Lower lobe of right lung (tissue), 2 donors: ENCODE measurements at places on chromosomes 3 and 15. TPM values are rescaled to one million over a fixed set of nuclear protein-coding genes. Genes with fewer than 3 reads are reported as not detected.
A peak's percentile ranks its signal among the peaks of the same experiment; 100 is the strongest.

GRCh38 chr15:57220205-57220604 is 156.1 kb upstream of the CGNL1 start:
- peak overlapping the region; percentile 7 for H3K4me3 ChIP-seq
- H3K27ac ChIP-seq: no peak overlapping the region
- no peaks in the 10 kb centered on the region for H3K27me3 ChIP-seq
- no peaks in the 10 kb centered on the region for H3K36me3 ChIP-seq
- H3K4me1 ChIP-seq: peaks cover 24% of the 10 kb centered on the region
- DNase-seq: no peak

Gene TMIE
- total RNA-seq: 1.0 TPM

DNA sequence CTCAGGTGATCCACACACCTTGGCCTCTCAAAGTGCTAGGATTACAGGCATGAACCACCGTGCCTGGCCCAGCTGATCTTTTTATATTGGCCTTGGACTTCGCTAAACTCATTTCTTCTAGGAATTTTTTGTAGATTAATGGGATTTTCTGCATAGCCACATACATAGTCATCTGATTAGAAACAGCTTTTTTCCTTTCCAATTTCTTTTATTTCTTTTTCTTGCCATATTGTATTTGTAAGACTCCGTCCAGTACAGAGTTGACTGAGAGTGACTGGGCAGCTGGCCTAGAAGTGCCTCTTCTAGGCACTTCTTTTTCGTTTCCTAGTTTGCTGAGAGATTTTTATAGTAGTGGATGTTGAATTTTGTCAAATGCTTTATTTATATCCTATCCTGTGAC is 37.4 kb downstream of the ARIH1 start:
- H3K4me3 ChIP-seq: no peak overlapping the region
- peaks cover 21% of the 10 kb centered on the region for H3K4me1 ChIP-seq
- no peak overlapping the region for H3K27ac ChIP-seq
- DNase-seq: no peak

Gene ATP8B4
- 9.0 TPM for total RNA-seq

DNA sequence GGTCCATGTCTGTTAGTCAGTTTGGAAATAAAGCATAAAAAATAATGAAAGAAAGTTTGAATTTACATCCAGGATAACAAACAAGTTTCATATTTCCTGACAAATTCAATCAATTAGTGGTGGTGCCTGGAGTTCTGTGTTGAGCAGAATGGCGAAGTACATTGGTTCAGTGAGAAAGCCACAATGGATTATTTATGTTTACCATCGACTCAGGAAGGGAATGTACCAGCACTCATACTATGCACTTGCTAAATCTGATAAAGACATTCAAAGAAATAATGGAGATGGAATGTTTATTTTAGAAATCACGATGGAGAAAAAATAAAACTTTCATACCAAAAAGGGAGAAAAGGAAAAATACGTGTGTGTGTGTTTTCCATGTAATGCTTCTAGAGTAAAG is 45.3 kb upstream of the MME start:
- DNase-seq: no peak
- peaks cover 10% of the 10 kb centered on the region for H3K4me1 ChIP-seq
- H3K36me3 ChIP-seq: no peaks in the 10 kb centered on the region

DNA sequence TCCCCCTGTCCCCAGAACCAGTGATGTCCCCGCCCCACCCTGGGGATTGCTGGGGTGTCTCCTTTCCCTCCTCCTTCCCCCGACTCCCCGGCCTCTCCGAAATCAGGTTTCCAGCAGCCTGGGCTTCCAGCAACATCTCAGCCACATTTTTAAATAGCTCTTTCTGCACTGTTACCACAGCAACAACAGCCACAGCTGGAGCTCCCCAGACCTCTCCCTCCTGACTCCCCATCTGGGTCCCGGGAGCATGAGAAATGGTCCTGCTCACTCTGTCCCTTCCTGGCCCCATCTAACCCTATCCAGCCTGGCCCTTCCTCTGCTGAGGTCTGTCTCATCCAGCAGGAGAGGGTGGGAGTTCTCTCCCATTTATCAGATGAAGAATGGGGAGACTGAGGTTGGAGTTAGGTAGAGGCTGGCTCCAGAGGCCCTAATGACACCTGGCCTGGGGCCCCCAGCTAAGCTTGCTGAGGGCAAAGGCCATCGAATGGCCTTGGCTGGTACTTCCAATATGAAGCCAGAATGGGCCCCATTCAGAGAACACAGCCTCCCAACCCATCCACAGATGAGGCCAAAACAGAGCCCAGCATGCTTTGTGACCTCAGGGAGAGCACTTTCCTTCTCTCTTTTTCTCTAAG is 1.5 kb downstream of the CAMK1 start:
- H3K36me3 ChIP-seq: peaks cover 26% of the 10 kb centered on the region
- DNase-seq: no peak
- H3K27me3 ChIP-seq: no peaks in the 10 kb centered on the region
- peak overlapping the region; percentile 38 for H3K27ac ChIP-seq
- peaks cover 47% of the 10 kb centered on the region for H3K4me1 ChIP-seq

DNA sequence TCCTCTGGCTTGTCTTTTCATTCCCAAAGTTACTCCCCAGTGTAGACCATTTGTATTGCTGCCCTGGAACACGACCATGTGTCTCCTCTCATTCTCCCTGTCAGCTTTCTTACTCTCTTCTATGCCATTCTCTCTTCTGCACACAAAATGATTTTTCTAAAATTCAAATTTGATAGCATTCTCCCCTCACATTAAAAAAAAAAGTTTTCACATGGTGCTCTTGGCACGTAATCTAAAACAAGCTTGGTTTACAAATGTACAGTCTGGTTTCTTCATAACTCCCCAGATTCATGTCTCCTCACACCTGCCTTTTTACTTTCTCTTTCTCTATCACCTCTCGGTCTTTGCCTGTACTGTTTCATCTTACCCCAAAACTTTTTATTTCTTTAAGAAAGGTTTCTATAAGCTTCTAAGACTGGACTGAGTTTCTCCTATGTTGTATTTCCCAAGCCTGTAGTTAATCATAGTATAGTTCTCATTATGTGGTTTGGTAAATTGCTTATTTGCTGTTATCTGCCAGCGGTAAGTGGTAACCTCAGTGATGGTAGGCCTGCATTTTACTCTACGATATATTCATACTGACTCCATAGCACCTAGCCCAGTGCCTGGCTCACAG is 31.2 kb downstream of the BCHE start:
- no peak for DNase-seq
- H3K27me3 ChIP-seq: no peaks in the 10 kb centered on the region
- H3K27ac ChIP-seq: no peak overlapping the region
- no peaks in the 10 kb centered on the region for H3K36me3 ChIP-seq
- H3K4me1 ChIP-seq: no peaks in the 10 kb centered on the region

- H3K36me3 ChIP-seq: no peaks in the 10 kb centered on the region
- no peak overlapping the region for H3K27ac ChIP-seq
- no peaks in the 10 kb centered on the region for H3K27me3 ChIP-seq
- no peaks in the 10 kb centered on the region for H3K4me1 ChIP-seq
- DNase-seq: no peak
These were observed 45.0 kb downstream of the ZNF860 start for GRCh38 chr3:32026593-32026992.

- no peak overlapping the region for H3K4me3 ChIP-seq
- H3K4me1 ChIP-seq: peaks cover 4% of the 10 kb centered on the region
- H3K36me3 ChIP-seq: no peaks in the 10 kb centered on the region
- no peak overlapping the region for H3K27ac ChIP-seq
These were observed 86.4 kb upstream of the THBS1 start for GRCh38 chr15:39494462-39494861.

- no peaks in the 10 kb centered on the region for H3K4me1 ChIP-seq
- DNase-seq: no peak
- H3K36me3 ChIP-seq: no peaks in the 10 kb centered on the region
- no peak overlapping the region for H3K4me3 ChIP-seq
These were observed 76.0 kb downstream of the SUCLG2 start for GRCh38 chr3:67578416-67578815.

Gene RETNLB
- not detected for total RNA-seq

Gene HDC
- total RNA-seq: 4.8 TPM

DNA sequence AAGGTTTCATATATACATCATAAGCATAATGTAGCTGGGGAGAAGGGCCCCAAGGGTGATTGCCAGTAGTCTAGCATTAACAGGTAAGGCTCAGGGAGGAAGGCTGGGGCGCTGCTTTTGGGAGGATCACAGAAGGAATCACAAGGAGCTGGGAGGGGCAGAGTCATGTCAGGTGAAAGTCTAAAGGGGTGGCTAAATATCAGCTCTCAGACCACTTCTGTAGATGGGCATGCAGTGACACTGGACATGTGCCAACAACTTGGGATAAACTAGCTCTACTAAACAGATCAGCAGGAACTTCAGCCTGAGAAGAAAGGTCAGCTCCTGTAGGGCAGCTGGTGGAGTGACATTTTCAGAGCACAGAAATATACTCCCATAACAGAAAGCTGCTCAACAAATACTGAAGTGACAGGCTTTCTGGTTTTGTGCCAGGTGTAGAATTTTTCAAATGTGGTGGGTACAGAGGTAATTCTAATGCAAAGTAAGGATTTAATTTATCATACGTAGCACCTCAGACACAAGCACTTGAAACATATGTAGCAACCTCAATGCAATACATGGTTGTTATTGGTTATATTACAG is 79.4 kb downstream of the PEX5L start:
- no peaks in the 10 kb centered on the region for H3K4me1 ChIP-seq
- DNase-seq: no peak
- H3K4me3 ChIP-seq: no peak overlapping the region
- H3K27ac ChIP-seq: no peak overlapping the region
- H3K27me3 ChIP-seq: no peaks in the 10 kb centered on the region

- no peaks in the 10 kb centered on the region for H3K36me3 ChIP-seq
- H3K4me1 ChIP-seq: no peaks in the 10 kb centered on the region
- no peak overlapping the region for H3K4me3 ChIP-seq
- no peak overlapping the region for H3K27ac ChIP-seq
These were observed 23.9 kb upstream of the CTXND1 start for GRCh38 chr15:80275961-80276360.

GRCh38 chr3:132290833-132291232 is 26.4 kb upstream of the ACP3 start:
- H3K27me3 ChIP-seq: no peaks in the 10 kb centered on the region
- no peak overlapping the region for H3K27ac ChIP-seq
- no peak for DNase-seq
- H3K4me3 ChIP-seq: no peak overlapping the region

DNA sequence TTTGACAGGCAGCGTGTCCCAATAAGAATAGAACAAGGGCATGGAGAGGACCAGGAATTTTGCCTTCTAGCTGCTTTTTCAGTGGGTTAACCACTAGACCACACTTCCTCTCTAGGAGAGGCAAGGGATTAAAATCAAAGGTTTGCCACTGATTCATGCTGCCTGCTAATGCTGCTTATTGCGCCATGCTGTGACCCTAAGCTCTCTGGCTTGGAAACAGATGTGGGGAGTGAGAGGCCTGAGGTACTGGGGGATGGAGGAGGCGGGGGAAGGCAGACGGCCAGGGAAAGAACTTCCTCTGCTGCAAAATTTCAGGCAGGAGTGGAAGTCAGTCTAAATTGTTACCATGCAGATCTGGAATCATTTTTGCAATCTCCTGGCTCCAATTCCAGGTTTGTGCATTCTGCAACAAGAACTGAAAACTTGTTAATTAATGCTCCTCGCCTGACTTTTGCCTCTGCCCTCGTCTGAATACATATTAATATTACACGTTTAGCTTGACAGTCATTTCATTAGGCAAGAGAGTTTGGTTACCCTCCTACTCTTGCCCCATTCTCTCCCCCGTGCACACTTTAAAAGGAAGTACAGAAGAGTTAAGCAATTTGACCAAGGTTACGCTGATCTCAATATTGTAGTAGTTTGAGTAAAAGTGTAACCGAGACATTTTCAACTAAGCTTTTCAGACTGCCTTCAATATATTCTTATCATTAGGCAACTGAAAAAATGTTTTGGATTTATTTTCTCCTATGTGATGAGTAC is 121.7 kb upstream of the SPRED1 start:
- peak overlapping the region; percentile 77 for H3K27ac ChIP-seq

DNA sequence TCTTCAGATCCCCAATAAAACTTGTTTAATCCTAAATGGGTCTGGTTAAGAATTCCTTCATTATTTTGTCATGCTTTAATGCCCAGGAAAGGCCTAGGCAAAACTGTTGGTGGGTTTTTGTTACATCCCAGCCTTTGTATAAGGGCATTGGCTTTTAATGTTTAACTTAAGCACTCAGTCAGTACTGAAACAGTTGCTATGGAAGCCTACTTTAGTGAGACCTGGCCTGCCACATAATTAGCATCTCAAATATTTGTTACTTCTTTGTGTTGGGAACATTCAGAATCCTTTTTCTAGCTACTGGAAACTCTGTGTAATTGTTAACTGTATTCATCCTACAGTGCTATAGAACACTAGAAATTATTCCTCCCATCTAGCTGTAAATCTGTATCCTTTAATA is 369.6 kb upstream of the ATP10A start:
- no peaks in the 10 kb centered on the region for H3K4me1 ChIP-seq
- H3K4me3 ChIP-seq: no peak overlapping the region
- H3K36me3 ChIP-seq: no peaks in the 10 kb centered on the region
- DNase-seq: no peak

Gene GOLGA6L7
- not detected for total RNA-seq

GRCh38 chr3:5022966-5023776 is 43.9 kb downstream of the BHLHE40 start:
- DNase-seq: no peak
- H3K4me1 ChIP-seq: peaks cover 14% of the 10 kb centered on the region
- H3K27me3 ChIP-seq: no peaks in the 10 kb centered on the region
- no peak overlapping the region for H3K4me3 ChIP-seq

GRCh38 chr3:108387063-108387462 is 90.7 kb downstream of the HHLA2 start:
- no peaks in the 10 kb centered on the region for H3K4me1 ChIP-seq
- DNase-seq: no peak
- H3K4me3 ChIP-seq: no peak overlapping the region
- H3K36me3 ChIP-seq: no peaks in the 10 kb centered on the region
- H3K27me3 ChIP-seq: no peaks in the 10 kb centered on the region

Gene ZNF860
- 1.6 TPM for total RNA-seq

Gene FAM107A
- total RNA-seq: 74.5 TPM

- DNase-seq: no peak
- no peaks in the 10 kb centered on the region for H3K4me1 ChIP-seq
- no peak overlapping the region for H3K4me3 ChIP-seq
- H3K36me3 ChIP-seq: peaks cover 55% of the 10 kb centered on the region
These were observed 12.7 kb upstream of the LXN start for GRCh38 chr3:158685159-158685558.

Gene FBXL2
- total RNA-seq: 8.1 TPM

Gene ZFAND6
- total RNA-seq: 76.7 TPM

Gene IL5RA
- total RNA-seq: 5.6 TPM
